ENCODE measurements at places on chromosomes 6 and 20.

GRCh38 chr6:113763311-113763766 lies 93.8 kb upstream of the MARCKS start:
- no peak for DNase-seq

DNA sequence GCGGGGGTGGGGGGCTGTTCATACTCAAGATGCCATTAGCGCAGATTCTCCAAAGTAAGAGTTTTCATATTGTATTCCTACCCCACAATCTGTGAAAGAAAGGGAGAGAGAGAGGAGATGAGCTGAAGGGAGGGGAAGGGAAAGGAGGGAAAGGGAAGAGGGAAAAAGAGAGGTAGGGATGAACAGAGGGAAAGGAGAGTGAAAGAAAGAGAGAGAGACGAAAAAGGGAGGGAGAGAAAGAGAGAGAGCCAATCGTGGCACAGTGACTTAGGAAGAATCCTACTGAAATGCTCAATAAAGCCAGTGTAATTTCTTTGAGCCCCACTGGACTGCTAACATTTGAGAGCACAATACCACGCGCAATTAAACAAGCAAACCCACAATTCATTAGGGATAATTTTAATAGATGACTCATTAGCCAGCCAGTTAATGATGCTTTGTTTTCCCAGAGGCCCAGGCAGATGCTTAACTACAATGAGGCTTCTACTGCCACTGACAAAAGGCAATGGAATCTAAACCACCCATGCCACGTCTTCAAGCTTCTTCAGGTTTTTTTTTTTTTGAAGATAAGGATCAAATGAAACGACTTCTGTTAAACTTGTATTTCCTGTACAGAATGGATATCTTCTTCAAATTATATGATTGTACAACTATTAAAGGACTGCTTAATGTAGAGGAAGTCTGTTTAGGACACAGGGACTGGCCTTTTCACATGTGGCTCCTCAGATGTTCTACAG lies 306.8 kb downstream of the FOXC1 start:
- peak; percentile 57 for DNase-seq

DNA sequence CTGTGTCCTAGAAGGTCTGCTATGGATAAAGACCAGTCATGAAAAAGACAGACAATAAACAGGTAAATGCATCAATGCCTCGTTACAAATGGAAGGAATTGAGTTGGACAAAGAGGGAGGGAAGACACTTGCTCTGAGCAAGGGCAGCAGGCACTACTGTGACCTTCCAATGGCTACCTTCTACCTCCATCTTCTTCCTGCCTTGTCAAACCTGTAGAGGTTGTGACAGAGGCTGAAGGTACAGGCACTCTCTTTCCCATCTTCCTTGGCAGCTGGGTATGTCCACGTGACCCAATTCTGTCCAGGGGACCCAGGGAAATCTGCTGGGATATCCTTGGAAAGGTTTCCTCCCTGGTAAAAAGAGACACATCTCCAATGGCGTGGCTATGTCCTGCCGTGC lies 274.8 kb downstream of the TFAP2C start:
- no peak for DNase-seq

- DNase-seq = no peak
Measured at GRCh38 chr6:6470123-6470522, 118.4 kb upstream of the LY86 start.

DNA sequence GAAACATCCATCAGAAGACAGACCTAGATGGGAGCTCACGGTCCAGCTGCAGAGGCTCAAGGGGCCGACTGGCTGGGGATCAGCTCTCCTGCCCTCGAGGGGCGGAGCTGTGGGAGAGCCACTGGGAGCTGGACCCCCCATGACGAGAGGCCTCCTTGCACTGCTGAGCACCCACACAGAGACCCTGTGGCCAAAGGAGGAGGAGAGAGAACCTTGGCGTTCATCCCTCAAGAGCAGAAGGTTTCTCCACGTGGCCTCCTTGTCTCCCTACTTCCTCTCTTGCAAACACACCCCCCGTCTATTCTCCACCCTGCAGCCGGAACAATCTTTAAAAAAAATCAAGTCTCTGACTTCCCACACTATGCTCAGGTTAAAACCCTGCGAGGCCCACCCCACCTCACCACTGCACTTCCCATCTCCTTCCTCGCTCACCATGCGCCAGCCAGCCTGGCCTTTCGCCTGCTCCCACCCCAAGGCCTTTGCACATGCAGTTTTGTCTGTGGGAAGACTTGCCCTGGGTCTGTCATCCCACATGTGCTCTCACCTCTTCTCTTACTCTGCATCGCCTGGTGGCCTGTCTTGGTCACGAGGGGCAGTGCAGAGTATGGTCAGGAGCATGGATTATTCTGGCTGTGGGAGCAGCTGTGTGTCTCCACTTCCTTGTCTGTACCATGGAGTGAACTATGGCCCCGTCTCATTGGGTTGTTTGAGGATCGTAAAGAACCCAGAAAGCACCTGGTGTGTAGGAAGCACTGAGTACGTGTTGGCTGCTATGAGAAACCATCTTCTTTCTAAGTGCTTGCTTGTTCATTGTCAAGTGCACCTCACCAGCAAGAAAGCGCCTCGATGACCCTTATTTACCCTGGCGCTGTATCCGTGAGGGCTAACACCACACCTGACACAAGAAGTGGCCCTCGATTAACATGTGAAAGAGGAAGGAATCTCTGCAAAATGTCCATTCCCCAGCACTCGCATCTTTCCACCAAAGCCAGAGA lies 32.9 kb downstream of the PMEPA1 start:
- DNase-seq = no peak

GRCh38 chr6:147802459-147802858 lies 294.0 kb downstream of the SAMD5 start:
- DNase-seq = no peak

DNA sequence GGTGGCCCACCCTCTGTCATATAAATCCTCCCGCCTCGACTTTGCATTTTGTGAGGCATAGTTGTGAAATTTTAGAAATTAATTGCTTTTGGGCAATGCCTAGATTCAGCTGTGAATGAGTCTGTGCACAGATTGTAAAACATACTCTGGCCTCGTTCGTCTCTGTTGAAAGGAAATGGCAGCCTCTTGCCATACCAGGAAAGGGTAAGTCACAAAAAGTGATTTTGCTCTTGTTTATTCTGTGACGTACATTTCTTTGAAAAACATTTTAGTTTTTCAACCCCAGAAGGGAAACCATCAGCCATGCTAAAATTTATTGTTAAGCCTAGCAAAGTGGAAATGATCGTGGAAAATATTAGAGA lies 15.3 kb upstream of the EXOC2 start:
- no peak for DNase-seq

GRCh38 chr6:159168536-159169192 lies 536 bp upstream of the FNDC1 start:
- no peak for DNase-seq

- no peak for DNase-seq
Measured at GRCh38 chr6:87075168-87075567, 19.7 kb downstream of the CGA start.

GRCh38 chr6:24802271-24803059 lies 3.7 kb upstream of the ARMH2 start:
- DNase-seq = no peak

DNA sequence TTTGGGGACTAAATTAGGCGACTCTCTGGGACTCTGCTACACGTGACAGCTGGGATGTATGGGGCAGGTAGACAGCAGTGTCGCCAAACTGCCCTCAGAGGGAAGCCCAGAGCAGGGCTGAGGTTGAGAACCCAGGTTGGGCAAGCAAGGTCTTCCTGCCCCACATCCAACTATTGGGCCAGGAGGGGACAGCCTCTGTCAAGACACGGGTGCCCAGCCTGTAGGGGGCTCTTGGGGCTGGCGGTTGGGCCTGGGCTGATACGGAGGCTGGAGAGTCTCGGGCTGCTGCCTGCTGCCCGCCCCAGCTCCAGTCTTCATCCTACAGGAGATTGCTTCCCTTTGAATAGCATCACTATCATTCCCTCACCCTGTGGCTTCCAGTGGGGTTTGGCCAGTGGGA lies 33.3 kb downstream of the CPNE5 start:
- DNase-seq = no peak

DNA sequence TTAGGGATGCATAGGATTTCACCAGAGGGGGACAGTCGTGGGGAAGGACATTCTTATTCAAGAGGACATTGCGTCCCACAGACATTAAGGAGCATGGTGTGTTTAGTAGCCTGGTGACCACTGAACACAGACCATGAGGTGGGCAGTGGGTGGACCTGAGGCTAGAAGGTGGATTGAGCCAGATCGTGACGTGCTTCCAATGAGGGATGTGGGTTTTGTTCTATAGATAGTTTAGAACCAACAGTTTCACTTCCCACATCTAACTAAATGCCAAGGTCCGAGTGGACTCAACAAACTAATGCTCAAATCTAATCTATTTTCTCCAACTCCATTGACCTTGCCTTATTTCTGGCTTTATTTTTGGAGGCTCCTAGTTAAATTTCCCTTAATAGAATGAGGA lies 58.5 kb downstream of the OGFRL1 start:
- no peak for DNase-seq

GRCh38 chr20:23245553-23246181 lies 104.9 kb upstream of the NXT1 start:
- DNase-seq = no peak

DNA sequence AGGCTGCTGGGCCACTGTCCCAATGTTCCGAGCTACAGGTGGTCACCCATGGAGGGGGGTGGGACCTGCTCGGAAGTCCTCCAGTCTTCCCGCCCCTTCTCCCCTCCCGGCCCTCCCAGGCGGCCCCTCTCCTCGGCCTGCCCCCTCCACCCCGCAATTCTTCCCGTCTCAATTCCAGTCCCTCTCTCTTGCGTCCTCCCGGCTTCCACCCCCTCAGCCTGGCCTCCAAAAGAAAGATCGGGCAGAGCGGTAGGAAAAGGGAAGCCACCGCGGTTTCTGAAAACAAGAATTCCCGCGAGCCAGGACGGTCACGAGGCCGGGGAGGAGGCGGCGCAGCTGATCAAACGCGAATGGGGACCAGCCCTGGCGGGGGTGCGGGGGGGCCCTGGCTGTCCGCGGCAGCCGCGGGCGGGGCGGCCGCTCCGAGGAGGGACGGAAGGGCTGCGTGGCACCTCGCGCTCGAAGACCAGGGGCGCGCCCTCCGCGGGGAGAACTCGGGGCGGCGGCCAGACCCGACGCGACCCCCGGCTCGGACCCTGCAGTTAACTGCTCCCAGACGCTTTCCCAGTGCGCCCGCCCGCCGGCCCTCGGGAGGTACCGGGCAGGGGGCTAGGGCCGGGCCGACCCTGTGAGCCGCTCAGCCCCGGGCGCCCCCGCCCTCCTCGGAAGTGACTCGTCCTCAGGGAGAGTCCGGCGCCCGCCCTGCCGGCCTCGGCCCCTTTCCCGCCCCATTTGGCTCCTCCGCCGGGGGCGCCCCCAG lies 1.0 kb downstream of the PXDC1 start:
- DNase-seq = no peak

GRCh38 chr6:5497896-5498578 lies 236.7 kb downstream of the FARS2 start:
- DNase-seq = peak; percentile 88

DNA sequence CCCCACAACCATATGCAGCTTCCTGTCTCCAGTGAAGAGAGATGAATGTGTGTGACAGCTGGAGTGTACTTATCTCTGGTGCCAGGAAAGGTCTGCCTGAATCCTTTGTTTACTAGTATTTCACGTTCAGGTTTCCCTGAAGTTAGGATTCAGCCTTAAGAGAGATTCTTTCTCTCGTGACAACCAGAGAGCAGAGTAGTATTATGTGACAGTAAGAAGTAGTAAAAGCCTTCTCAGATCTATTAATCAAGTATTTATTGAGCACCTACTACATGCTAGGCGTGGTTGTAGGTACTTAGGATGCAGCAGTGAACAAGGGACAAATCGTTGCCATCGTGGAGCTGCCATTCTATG lies 949 bp downstream of the KIFC1 start:
- no peak for DNase-seq

DNA sequence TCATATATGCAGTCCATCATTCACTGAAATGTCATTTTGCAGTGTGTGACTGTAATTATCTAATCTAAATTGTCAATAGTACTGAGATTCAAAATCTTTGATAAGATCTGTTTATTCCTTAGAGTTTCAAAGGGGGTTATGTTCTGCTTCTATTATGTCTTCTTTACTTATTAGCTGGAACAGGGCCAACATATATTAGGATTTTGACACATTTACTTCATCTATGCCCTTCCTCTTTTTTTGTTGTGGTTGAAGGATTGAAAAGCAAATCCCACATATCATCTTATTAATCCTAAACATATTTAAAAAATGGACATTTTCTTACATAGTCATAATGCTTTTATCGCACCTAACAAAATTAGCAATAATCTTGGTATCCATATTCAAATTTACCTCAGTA lies 30.3 kb upstream of the MAS1 start:
- no peak for DNase-seq

DNA sequence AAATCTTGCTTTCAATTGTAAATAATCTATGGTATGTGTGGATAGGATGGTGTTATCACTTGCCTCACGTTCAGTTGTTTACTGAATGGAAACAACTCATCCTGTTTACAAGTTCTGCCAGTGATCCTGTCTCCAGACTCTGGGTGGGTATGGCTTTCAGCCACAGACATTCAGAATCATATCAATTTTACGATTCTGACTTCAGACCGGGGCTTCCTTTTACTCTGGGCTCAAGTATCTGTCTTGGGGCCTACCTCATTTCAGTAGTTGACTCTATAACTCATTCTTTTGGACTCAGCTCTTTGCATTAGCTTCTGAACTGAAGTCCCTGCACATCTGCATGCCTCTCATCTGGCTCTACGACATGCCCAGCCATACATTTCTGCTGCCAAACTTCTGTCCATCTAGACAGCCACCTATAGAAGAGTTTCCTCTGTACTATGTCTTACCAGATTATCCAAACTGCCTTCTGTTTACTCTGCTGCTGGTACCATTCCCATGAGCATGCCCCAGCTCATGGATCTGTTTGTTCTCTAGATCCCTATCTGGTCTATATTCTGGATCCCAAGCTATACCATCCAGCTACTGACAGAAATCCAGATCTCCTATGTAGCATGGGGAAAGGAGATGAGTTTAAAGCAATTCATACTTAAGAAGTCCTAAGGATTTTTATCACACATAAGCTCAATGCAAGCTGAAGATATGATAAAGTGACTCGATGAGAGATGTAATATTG lies 34.3 kb downstream of the FYN start:
- DNase-seq = no peak

GRCh38 chr6:82013561-82014530 lies 233.7 kb downstream of the IBTK start:
- DNase-seq = no peak

- no peak for DNase-seq
Measured at GRCh38 chr6:17650656-17651309, 50.7 kb downstream of the FAM8A1 start.
